Stimulated activated effector memory CD8-positive, alpha-beta T cell treated with anti-CD3 and anti-CD28 coated beads, Interleukin-12 subunit alpha, Interleukin-12 subunit beta, amount 100 ng/mL, for 72 hours (primary cell): ENCODE measurements at places on chromosomes 5 and 9.

GRCh38 chr5:82561797-82562196, 283.6 kb upstream of the RPS23 start:
- DNase-seq = no peak

DNA sequence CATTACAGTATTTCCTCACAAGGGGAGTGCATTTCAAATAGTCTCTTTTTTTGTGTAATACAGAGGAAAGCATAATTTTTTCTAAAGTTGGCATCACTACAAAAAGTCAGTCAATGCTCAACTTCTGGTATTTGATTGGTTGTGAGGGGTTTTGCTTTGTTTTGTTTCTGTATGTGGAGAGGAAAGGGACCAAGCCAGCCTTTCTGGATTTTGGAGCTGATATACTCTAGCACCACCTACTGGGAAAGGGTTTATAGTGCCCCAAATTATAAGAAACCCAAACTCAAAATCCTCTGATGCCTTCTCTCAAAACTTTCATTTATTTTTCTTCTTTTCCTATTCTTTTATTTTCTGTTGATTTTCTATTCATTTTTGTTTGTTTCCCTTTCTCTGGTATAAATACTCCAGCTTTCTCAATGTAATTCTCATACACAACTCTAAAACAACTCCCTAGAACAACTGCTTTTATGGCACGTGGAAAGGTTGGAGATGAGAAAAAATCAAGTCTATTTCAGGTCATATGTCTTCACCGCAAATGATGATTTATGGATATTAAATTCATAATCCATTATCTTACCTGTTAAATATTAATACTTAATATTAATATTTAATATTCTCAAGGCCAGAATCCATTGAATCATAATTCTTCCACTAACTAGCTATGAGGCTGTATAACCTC, 69.5 kb upstream of the ANXA1 start:
- no peak for DNase-seq

- no peak for DNase-seq
Measured at GRCh38 chr5:65290677-65291076, 191.0 kb downstream of the ADAMTS6 start.

GRCh38 chr9:136138566-136138965, 19.9 kb upstream of the TMEM250 start:
- DNase-seq = peak; percentile 43

- DNase-seq = no peak
Measured at GRCh38 chr5:73895471-73895870, 269.5 kb downstream of the ARHGEF28 start.

GRCh38 chr9:31188496-31188895, 1195.9 kb upstream of the ACO1 start:
- no peak for DNase-seq

GRCh38 chr9:30774326-30774725, 1610.1 kb upstream of the ACO1 start:
- DNase-seq = no peak

- DNase-seq = no peak
Measured at GRCh38 chr5:149267241-149267973, 4.3 kb upstream of the AFAP1L1 start.

- DNase-seq = no peak
Measured at GRCh38 chr5:122743261-122743660, 31.6 kb upstream of the SNX2 start.

DNA sequence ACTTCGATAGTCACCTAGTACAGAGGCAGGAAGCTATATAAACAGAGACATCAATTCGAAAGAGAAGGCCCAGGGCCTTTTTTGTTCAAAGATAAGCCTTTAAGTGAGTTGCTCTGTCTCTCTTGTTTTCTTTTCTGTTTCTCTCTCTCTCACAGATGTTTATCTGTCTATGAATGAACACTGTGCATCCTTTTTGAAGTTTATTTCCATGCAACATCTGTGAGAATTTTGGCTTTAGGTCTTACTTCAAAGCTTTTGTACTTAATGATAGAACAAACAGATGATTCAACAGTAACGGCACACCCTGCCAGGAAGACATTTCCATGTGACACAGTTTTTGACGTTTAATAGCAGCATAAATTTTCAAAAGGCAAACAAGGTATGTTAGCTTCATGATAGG, 1413.1 kb upstream of the CDH6 start:
- DNase-seq = no peak

- peak; percentile 78 for DNase-seq
Measured at GRCh38 chr9:35618854-35619799, 914 bp upstream of the CD72 start.

GRCh38 chr9:109238655-109239054, 71.6 kb upstream of the FRRS1L start:
- no peak for DNase-seq

DNA sequence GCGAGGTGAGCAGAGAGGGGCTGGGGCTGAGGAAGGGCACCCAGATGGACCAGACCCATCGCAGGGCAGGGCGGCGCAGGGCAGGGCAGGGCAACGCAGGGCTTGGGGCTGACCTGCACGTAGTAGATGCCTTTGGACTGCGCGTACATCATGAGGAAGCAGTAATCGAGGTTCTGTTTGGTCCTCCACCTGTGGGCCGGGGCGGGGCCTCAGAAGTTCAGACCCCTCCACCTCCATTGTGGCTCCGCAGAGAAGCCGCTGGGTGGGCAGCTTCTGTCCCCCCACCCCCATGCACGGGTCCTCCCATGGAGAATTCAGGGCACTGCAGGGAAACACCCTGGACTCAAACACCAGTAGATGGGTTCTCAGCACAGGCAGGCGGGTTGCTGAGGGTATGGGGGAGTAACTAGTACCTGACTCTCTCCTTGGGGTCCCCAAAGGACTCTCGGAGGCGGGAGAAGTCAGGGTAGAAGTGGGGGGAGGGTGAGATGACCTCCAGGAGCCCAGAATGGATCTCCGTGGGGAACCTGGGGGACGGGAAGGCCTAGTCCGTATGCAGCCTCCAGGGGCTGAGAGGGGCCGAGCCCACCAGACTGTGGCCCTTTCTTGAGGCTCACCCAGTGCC, 6.4 kb downstream of the LTC4S start:
- DNase-seq = no peak

DNA sequence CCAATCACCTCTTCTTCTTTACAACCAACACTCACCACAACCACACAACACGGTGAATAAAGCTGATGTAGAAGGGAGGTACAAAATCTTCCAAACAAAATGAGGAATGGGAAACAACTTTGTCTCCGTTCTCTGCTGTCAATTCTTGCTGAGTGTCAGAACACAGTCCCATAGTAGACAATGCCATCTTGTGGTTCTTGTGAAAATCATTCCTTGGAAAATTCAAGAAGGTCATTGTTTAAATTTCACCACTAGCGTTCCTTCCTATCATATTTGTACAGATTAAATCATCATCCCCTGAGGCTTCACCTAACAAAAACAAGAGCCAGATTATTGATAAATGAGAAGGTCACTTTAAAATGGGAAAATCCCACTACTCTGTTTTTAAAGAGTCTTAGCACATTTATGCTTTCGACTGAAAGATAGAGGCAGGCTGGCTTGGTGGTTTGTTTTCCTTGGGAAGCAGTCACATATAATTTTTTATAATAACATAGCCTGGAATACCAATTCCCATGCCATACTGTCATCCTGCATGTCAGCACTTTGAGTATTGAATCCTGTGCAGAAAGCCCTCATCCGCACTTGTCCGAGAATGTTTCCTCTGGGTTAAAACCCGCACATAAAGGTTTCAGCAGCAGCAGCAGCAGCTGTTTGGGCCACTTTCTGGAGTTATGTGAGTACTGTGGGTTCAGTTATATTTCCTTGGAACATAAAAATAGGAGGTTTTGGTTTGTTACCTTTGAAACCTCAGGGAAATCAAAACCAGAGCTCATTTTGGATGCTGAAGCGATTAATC, 395.0 kb upstream of the SMARCA2 start:
- DNase-seq = no peak

- no peak for DNase-seq
Measured at GRCh38 chr5:41770799-41771198, 99.4 kb downstream of the OXCT1 start.

DNA sequence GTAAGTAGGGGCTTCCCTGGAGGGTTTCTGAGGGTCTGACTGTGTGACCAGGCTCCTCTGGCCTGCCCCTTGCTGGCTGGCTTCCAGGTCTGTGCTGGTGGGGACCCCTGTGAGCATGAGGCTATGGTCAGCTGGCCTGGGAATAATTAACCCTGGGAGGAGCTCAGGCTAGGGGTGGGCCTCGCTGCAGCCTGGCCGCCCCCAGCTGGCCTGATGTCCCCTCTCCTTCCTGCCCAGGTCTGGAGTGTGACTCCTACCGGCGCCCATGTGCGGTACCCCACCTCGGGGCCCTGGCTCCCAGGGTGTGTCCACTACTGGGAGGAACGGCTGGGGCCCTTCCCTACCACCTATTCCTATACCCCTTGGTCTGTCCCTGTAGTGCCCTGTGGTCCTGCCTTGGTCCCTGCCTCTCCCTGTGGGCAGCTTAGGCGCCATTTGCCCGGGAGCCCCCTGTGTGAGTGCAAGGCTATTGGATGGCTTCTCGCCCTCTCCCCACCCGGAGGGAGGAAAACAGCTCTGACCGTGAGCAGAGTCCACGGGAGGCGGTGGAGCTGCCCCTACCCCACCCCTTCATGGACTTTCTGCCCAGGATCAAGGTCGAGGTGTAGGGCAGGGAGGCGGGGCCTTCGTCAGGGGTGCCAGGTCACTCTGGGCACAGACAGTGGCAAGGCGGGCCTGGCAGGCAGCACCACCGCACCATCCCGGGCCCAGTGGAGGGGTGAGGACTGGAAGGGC, 9.4 kb downstream of the RXRA start:
- no peak for DNase-seq

GRCh38 chr5:125228363-125229070, 482.1 kb upstream of the ZNF608 start:
- no peak for DNase-seq

GRCh38 chr5:7213525-7213924, 182.4 kb upstream of the ADCY2 start:
- no peak for DNase-seq

DNA sequence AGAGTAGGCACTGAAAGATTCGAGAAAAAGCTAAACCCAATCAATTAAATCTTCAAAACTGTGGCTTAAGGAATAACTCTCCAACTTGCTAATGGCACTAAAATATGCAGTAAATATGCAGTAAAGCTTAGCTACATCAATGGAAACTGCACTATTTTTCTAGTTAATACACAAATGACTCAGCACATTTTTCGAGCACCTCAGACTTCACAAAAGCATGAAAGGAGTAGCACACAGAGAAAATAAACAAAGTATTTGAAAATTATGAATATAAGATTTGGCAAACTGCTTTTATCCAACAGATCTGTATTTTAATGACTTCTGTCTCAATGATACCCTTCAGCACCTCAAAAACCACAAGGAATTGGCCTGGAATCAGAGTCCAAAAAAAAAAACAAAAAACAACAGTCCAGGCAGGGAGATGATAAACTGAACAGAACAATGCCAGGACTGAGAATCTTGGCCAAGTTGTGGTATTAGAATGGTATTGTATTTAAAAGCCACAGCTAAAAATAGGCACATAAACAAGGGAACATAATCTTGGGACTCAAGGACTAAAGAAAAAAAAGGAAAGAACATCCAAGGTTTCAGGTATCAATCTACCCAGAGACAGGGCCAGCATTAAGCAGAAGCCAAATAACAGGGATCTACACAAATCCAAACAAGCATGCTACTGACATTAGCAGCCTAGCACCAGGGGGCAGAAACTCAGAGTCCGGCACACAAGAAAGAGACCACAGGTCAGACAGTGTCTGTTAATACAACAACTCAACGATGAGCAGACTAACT, 21.4 kb downstream of the TMEM245 start:
- DNase-seq = no peak

DNA sequence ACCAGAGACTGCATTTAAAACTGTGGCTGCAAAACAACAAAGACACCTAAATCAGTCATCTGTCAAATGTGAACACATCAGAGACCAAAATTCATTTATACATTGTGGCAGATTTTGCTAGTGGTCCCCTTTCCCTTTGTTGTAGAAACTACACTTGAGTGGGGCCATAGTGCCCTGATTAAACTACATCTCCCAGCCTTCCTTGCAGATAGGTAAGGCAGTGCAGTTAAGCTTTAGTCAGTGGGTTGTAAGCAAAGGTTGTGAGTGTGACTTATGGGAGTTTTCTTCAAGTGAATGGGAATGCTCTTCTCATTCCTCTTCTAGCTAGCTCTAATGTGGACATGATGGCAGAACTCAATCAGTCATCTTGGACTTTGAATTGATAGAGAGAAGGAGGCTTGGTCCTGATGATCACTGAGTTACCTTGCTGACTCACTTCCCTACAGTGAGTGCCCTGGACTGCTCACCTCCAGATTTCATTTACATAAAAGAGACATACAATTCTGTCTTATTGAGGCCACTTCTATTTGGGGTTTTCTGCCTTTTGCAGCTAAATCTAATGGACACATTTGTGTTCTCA, 35.2 kb upstream of the SPARC start:
- no peak for DNase-seq

GRCh38 chr5:135269199-135269598, 129.8 kb downstream of the MACROH2A1 start:
- DNase-seq = no peak

DNA sequence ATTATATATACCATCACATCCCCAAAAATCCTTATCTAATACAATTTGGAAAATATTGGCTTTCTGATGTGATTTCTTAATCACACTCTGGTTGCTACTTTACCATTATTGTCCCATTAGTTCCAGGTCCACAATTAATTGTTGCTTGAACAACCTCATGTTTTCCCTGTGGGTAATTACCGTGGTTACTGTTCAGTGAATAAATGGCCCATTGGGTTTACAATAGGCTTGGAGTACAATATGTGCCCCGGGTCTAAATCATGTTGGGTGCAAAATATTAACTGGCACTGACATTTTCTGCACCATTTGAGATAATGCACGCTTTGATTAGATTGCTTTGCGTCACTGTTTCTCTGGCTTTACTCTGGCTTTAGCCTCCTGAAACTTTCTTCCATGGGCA, 163.7 kb downstream of the GABBR2 start:
- no peak for DNase-seq

GRCh38 chr5:160269017-160269416, 39.7 kb downstream of the FABP6 start:
- DNase-seq = no peak

GRCh38 chr5:133366438-133366837, 245.9 kb downstream of the FSTL4 start:
- no peak for DNase-seq
